ENCODE measurements at places on chromosomes 16 and 17. TPM values are rescaled to one million over a fixed set of nuclear protein-coding genes. Genes with fewer than 3 reads are reported as not detected.

DNA sequence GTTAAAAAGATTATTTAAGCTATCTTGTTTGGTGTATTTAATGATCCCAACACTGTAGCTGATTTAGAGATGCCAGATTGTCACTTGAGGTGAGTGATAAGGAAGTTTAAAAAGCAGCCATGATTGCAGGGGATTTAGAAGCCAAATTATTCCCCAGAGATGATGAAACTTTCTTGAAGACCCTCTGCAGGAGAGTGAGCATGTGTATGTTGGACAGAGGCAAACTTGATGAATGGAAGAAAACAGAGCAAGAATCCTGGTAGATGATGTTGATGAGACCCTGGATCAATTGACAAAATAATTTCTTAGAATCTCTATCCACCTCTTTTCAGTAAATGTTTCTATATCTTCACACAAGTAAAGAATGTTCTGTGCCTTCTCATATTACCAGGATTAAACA, 14.4 kb upstream of the ADAMTS18 start:
- peaks cover 11% of the 10 kb centered on the region for H3K27me3 ChIP-seq
- no peak for DNase-seq
- H3K4me3 ChIP-seq = no peak overlapping the region
- no peaks in the 10 kb centered on the region for H3K4me1 ChIP-seq
- no peaks in the 10 kb centered on the region for H3K36me3 ChIP-seq
- H3K27ac ChIP-seq = no peak overlapping the region

- H3K4me3 ChIP-seq = no peak overlapping the region
- peaks cover 10% of the 10 kb centered on the region for H3K27me3 ChIP-seq
- no peaks in the 10 kb centered on the region for H3K36me3 ChIP-seq
- no peak overlapping the region for H3K27ac ChIP-seq
- no peaks in the 10 kb centered on the region for H3K4me1 ChIP-seq
Measured at GRCh38 chr16:75192606-75193264, 14.2 kb downstream of the CTRB2 start.

DNA sequence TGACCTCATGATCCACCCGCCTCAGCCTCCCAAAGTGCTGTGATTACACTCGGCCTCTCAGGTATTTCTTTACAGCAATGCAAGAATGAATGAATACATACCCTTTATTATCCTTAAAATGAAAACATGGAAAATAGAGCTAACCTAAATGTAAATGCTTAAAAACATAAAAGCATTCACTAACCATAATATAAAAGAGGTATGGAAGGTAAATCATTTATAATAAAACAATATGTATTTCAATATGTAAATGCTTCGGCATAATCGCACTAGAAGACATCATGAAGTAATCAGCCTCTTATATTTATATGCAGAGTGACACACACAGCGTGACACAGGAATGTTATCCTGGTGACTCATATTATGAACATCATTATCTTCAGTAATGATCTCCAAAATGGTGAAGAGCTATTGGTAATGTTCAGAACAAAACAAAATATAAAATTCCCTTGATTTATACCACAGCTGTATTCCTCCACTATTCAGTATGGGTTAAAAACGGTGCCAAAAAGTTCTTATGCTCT, 53.9 kb downstream of the AIPL1 start:
- DNase-seq = no peak
- H3K27ac ChIP-seq = no peak overlapping the region
- H3K27me3 ChIP-seq = peaks cover 31% of the 10 kb centered on the region
- no peak overlapping the region for H3K4me3 ChIP-seq

GRCh38 chr17:81471818-81472456, 40.7 kb downstream of the ACTG1 start:
- H3K36me3 ChIP-seq = no peaks in the 10 kb centered on the region
- H3K4me1 ChIP-seq = no peaks in the 10 kb centered on the region
- no peak overlapping the region for H3K27ac ChIP-seq
- DNase-seq = peak; percentile 48
- peak overlapping the region; percentile 29 for H3K4me3 ChIP-seq

DNA sequence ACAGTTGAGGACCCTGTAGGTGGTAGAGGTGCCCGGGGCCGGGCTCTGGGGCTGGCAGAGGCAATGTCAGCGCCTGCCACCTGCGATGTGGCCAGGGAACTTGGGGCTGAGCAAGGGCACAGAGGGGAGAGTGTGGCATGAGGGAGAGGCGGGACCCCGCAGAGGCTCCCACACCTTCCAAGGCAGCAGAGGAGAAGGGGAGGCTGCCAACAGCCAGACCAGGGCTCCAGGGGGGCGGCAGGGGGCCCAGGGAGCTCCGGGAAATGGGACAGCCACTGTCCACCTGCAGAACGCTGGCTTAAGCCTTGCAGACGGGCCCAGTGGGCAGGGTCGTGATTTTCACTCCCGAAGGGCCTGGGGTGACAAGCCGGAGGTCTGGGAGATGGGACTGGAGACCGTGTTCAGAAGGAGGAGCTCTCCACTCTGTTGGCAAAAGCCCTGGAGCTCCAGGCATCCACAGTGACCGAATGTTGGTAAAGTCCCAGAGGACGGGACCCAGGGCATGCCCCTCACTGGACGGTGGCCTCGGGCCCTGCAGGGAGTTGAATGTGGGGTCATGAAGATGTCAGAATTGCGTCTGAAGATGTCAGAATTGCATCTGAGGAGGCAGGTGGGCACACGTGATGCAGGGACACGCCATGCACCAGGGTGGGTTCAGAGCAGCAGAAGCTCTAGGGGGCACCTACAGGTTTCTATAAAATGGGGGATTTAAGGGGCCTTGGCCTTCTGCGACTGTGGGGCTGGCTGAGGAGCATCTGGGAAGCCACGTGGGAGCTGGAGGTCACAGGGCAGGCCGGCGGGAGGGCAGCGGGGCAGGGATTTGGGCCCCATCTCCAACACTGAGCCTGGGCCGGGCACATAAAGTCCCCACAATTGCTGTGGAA, 18.6 kb downstream of the CD7 start:
- peaks cover 81% of the 10 kb centered on the region for H3K4me1 ChIP-seq
- H3K4me3 ChIP-seq = peak overlapping the region; percentile 93
- H3K27me3 ChIP-seq = no peaks in the 10 kb centered on the region
- DNase-seq = no peak
- H3K27ac ChIP-seq = peak overlapping the region; percentile 100
- peaks cover 18% of the 10 kb centered on the region for H3K36me3 ChIP-seq

DNA sequence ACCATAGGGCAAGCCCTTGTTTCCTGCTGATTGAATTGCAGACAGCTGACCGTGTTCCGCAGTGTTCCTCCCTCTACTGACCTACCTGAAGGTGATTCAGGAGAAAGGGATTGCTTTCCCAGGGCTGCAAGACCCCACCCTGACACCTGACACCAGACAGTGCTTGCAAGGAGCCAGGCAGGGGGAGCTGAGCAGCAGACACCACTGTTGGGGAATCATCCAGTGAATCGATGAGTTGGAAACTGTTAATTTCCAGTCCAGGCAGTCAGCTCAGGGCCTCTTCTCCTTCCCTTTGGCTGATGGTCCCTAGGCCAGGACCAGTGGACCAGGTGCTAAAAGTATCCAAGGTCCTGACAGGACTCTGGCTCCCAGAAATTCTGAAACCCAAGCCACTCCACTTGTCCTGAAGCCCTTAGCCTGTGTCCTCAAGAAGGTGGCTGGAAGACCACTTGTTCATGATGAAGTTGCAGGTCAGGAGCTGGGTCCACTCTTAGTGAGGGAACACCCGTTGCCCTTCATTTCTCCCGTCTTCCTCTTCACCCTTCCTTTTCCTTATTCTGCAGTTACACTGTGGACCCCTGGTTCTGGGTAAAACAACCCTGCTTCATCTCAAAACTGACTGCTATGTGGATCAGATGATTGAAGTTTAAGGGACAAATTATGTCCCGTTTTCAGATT, 9.5 kb upstream of the UNK start:
- no peak overlapping the region for H3K4me3 ChIP-seq
- no peak for DNase-seq
- H3K4me1 ChIP-seq = peaks cover 35% of the 10 kb centered on the region
- H3K36me3 ChIP-seq = peaks cover 35% of the 10 kb centered on the region
- peak overlapping the region; percentile 99 for H3K27ac ChIP-seq

GRCh38 chr16:2277466-2278271, 9.7 kb upstream of the RNPS1 start:
- no peak for DNase-seq
- no peaks in the 10 kb centered on the region for H3K4me1 ChIP-seq
- no peak overlapping the region for H3K27ac ChIP-seq

DNA sequence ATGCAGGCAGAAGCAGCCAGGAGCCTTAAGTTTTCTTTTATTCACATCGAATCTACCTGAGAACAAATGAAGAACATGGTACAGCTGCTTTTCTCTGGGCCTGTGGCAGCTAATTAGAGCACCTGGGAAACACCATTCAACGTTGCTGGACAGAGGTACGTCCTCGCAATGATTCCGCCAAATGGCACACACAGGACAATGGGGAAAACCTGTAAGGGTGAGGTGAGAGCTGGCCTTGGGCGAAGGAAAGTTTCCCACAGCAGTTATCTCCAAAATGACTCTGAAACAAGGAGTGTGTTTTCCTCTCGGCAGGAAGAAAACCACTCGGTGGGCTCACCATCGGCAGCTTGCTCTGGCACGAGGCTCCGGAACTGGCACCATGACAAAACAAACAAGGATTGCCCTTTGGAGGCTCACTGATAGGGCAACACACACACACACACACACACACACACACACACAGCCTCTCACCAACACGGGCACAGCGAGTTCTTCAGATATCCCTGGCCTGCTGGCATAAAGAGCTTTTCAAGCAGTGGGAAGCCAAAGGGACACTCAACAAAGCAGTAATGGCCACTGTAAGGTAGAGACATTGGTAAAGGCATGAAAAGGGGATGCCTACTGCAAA, 73.7 kb downstream of the ZFHX3 start:
- DNase-seq = no peak
- no peaks in the 10 kb centered on the region for H3K4me1 ChIP-seq
- no peak overlapping the region for H3K27ac ChIP-seq
- H3K27me3 ChIP-seq = no peaks in the 10 kb centered on the region
- H3K36me3 ChIP-seq = no peaks in the 10 kb centered on the region

GRCh38 chr17:76005263-76006149, 4.9 kb downstream of the CDK3 start:
- H3K4me3 ChIP-seq = no peak overlapping the region
- no peaks in the 10 kb centered on the region for H3K36me3 ChIP-seq

GRCh38 chr17:2393174-2393953, 7.5 kb downstream of the MNT start:
- peaks cover 3% of the 10 kb centered on the region for H3K36me3 ChIP-seq
- peak overlapping the region; percentile 94 for H3K27ac ChIP-seq
- H3K4me1 ChIP-seq = peaks cover 65% of the 10 kb centered on the region
- no peaks in the 10 kb centered on the region for H3K27me3 ChIP-seq
- peak overlapping the region; percentile 86 for H3K4me3 ChIP-seq

DNA sequence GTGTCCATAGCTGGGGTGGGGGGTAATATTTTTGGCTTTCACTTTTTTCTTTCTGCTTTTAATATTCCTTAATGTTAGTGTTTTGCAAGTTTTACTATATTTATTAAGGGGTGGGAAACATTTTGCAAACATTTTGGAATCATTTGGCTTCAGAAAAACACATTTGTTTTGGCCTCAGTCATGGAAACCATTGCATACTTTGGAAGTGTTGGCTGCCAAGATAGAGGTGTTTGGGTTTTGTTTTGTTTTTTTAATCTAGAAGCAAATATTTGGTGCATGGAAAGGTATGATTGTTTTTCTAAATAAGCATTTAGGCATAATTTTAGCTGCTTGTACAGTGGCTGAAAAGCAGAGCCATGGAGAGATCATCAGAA, 243.3 kb downstream of the KATNIP start:
- H3K36me3 ChIP-seq = no peaks in the 10 kb centered on the region
- H3K27me3 ChIP-seq = peaks cover 4% of the 10 kb centered on the region
- no peak overlapping the region for H3K4me3 ChIP-seq
- H3K4me1 ChIP-seq = no peaks in the 10 kb centered on the region

GRCh38 chr17:28661635-28662526, at the start of the genes SDF2 and SUPT6H:
SDF2 (minus strand) TSS chr17:28661906; CDS start chr17:28661876, 30 bp downstream.
SUPT6H (plus strand) TSS chr17:28662205; CDS start chr17:28673402, 11,197 bp downstream.
- peak within 1 kb of the TSS; percentile 98 for H3K4me3 ChIP-seq
- peaks cover 28% of the 10 kb centered on the region for H3K36me3 ChIP-seq
- H3K27me3 ChIP-seq = no peaks in the 10 kb centered on the region
- H3K4me1 ChIP-seq = peaks cover 53% of the 10 kb centered on the region
- H3K27ac ChIP-seq = peak within 1 kb of the TSS; percentile 100
- peak; percentile 97 for DNase-seq

DNA sequence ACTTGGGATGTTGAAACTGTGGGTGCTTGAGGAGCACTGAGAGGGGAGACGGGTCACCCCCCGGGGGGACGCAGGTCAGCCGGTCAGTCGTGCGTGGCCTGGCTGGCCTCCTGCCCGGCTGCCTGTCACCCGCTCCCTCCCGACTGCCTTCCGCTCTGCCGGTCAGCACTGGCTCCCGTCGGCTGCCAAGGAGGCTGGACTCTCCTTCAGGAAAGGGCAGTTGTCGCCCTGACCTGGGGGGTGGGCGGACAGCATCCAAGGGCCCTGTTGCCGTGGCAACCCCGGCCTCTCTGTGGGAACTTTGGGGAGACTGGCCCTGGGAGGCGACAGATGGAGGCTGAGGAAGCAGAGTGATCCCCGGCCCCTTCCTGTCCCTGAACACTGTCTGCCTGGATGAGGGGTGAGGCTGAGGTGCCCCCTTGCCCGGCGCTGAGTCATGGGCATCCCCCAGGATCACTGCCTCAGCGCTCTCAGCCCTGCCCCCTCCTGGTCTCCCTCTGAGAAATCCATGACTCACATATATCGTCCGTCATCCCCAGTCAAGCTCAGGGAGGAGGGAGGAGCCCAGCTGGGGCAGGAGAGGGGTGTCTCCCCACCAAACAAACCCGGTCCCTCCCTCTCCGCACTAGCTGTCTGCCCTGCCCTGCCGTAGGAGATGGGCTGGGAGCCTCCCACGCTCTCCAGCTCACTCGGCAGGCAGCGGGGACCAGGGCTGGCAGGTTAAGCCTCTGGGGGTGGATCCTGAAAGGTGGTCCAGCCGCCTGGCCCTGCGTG, at the start of gene ADGRG1:
ADGRG1 (plus strand) TSS at position 623 of the 774 bp plus-strand sequence. CDS start 21,658 bp downstream, outside the sequence.
- peaks cover 29% of the 10 kb centered on the region for H3K27me3 ChIP-seq
- no peaks in the 10 kb centered on the region for H3K36me3 ChIP-seq
- peaks cover 12% of the 10 kb centered on the region for H3K4me1 ChIP-seq

DNA sequence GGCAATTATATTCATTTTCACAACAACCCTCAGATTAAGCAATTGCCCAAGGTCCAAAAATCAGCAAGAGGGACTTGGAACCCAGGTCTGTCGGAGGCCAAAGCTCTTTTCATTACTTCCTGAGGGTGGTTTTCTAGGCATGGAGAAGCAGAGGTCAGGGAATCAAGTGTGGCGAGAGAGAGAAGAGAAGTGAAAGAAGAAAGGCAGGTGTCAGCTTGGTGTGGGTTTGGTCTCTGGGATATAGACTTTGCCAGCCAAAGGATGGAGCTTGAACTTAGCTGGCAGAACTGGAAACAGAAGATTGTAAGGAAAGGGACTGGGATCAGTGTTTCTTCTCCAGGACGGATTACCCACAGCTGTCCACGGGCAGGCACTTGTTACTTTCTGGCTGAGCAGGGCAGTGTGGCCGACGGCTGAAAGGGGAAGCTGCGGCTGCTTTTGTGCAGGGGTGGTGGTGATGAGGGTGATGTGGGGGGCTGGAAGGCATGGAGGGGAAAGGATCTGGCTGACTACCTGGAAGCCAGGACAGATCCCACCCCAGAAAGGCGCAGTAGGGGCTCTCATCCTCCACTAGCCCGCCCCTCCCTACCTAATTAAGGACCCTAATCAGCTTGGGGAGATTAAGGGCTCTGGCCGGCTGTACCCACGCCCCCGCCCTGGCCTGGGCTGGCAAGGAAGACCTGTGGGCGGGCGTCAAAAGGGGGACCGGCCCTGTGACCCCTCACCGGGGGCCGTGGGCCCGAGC, at the start of gene GUCY2D:
GUCY2D (plus strand) TSS at position 640 of the 745 bp plus-strand sequence. CDS start 433 bp downstream, outside the sequence.
- no peak within 1 kb of the TSS for H3K27ac ChIP-seq
- no peak for DNase-seq
- peaks cover 19% of the 10 kb centered on the region for H3K27me3 ChIP-seq
- no peaks in the 10 kb centered on the region for H3K36me3 ChIP-seq
- no peak within 1 kb of the TSS for H3K4me3 ChIP-seq

Gene MRPL28
- total RNA-seq = 74.0 TPM

Gene GP1BA
- not detected for total RNA-seq

Gene KRTAP4-5
- not detected for total RNA-seq

Gene EXOC7
- 46.6 TPM for total RNA-seq

Gene EVPL
- total RNA-seq = not detected

All from activated naive CD4-positive, alpha-beta T cell treated with anti-CD3 and anti-CD28 coated beads for 36 hours (primary cell).